IPS DF 6.9 (cell line): ENCODE measurements at places on chromosomes 16 and 17.

DNA sequence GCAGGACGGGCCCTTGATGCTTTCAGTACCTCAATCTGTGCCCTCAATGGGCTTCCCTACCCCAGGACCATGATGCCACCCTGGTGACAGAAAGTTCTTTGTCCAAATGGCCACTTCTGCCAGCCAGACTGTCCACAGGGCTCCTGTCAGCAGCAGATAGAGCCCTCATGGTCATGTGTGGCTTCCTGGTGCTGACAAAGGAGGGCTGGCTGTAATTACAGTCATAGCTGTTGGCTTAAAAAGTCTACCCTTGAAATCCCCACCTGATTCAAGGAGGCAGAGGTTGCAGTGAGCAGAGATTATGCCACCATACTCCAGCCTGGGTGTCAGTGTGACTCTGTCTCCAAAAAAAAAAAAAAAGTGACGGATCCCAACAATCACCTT, 3.3 kb downstream of the TRPV2 start:
- peaks cover 2% of the 10 kb centered on the region; the same call in 1 of the 2 replicates for H3K4me1 ChIP-seq
- H3K36me3 ChIP-seq, result no peaks in the 10 kb centered on the region
- H3K4me3 ChIP-seq, result no peak overlapping the region
- no peaks in the 10 kb centered on the region for H3K27me3 ChIP-seq
- DNase-seq, result no peak

- no peak overlapping the region for H3K4me3 ChIP-seq
- no peaks in the 10 kb centered on the region for H3K36me3 ChIP-seq
- H3K27ac ChIP-seq, result no peak overlapping the region
- DNase-seq, result no peak
- peaks cover 8% of the 10 kb centered on the region for H3K4me1 ChIP-seq
- H3K27me3 ChIP-seq, result peaks cover 21% of the 10 kb centered on the region
Observed at GRCh38 chr16:88387180-88387765, 4.5 kb downstream of the ZNF469 start.

- H3K4me3 ChIP-seq, result no peak overlapping the region
- H3K27me3 ChIP-seq, result no peaks in the 10 kb centered on the region
- no peaks in the 10 kb centered on the region for H3K36me3 ChIP-seq
- no peak for DNase-seq
- peaks cover 3% of the 10 kb centered on the region for H3K4me1 ChIP-seq
- H3K27ac ChIP-seq, result no peak overlapping the region
Observed at GRCh38 chr16:16863672-16864071, 484.7 kb downstream of the NPIPA7 start.

DNA sequence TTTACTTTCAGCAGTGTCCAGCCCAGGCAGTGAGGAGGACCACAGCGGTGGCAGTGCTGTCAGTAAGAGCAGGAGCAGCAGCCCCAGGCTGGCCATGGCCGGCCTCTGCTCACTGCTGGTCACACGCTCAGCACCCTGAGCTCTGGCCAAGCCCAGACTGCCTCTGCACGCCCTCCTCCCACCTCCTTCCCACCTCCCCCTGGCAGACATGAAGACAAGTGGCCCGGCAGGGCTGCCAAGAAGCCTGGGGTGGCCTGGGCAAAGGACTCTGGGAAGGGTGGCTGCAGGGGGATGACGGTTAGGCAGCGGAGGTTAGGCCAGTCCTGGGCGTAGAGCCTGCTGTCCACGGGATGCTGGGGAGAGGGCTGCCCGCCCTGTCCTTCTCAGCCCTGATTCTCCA, at the start of gene C16orf89:
C16orf89 (minus strand) TSS at position 144 of the 400 bp plus-strand sequence; CDS start at position 96, 48 bp downstream.
- no peak within 1 kb of the TSS for H3K27ac ChIP-seq
- no peaks in the 10 kb centered on the region; the same call in 1 of the 2 replicates for H3K4me1 ChIP-seq
- no peak for DNase-seq
- H3K36me3 ChIP-seq, result no peaks in the 10 kb centered on the region
- no peaks in the 10 kb centered on the region for H3K27me3 ChIP-seq
- H3K4me3 ChIP-seq, result no peak within 1 kb of the TSS

- no peak overlapping the region for H3K4me3 ChIP-seq
- 0 out of 2 replicates have a peak, but pooled peaks cover 1% of the 10 kb centered on the region for H3K36me3 ChIP-seq
- no peak overlapping the region for H3K27ac ChIP-seq
Observed at GRCh38 chr16:619476-620100, 11.2 kb upstream of the WFIKKN1 start.

DNA sequence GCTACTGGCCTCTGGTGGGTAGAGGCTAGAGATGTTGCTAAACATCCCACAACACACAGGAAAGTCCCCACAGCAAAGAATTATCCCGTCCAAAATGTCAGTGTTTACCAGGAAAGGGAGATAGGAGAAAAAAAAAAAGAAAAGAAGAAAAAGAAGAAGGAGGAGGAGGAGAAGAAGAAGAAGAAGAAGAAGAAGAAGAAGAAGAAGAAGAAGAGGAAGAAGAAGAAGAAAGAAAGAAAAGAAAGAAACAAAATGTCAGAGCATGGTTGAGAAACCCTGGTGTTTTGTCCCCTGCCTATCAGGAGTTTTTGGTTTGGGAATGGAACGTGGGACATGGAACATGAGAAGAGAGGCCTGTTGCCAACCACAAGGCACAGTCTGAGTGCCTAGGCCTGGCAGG, 2.4 kb downstream of the TMEM95 start:
- DNase-seq, result no peak
- no peak overlapping the region for H3K27ac ChIP-seq
- H3K27me3 ChIP-seq, result no peaks in the 10 kb centered on the region
- H3K4me1 ChIP-seq, result peaks cover 1% of the 10 kb centered on the region; the same call in 1 of the 2 replicates

GRCh38 chr16:30185683-30186421, 2.5 kb downstream of the CORO1A start:
- H3K4me3 ChIP-seq, result no peak overlapping the region
- DNase-seq, result no peak
- H3K4me1 ChIP-seq, result no peaks in the 10 kb centered on the region
- H3K27me3 ChIP-seq, result no peaks in the 10 kb centered on the region

- no peaks in the 10 kb centered on the region for H3K36me3 ChIP-seq
- H3K4me3 ChIP-seq, result no peak overlapping the region
- no peak overlapping the region for H3K27ac ChIP-seq
- peaks cover 17% of the 10 kb centered on the region for H3K27me3 ChIP-seq
- DNase-seq, result no peak
Observed at GRCh38 chr17:82373731-82374625, 2.4 kb downstream of the UTS2R start.

DNA sequence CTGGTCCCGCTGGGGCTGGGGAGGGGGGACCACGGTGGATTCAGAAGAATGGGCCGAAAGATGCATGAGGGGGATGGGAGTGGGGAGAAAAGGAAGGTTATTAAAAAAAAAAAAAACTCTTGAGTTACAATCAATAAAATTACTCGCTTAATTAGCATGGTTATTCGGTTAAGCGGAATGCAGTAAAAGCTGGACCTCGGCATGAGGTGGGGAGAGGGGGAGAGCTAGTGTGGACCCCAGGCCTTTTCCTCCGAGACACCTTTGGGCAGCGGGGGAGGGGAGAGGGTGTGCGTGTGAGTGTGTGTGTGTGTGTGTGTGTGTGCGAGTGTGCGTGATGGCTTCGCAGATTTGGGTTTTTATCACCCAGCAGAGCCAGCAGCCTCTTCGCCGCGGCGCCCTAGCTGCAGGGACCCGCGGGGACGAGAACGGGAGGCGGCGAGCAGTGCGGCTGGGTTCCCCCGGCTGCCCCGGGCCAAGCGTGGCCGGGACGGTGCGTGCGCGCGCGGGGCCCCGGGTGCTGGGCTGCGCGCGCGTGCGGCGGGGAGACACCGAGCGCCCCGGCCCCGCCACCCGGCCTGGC, 3.7 kb downstream of the BAHCC1 start:
- H3K36me3 ChIP-seq, result no peaks in the 10 kb centered on the region; the same call in 1 of the 2 replicates
- no peak for DNase-seq
- no peak overlapping the region for H3K4me3 ChIP-seq
- H3K4me1 ChIP-seq, result peaks cover 10% of the 10 kb centered on the region

DNA sequence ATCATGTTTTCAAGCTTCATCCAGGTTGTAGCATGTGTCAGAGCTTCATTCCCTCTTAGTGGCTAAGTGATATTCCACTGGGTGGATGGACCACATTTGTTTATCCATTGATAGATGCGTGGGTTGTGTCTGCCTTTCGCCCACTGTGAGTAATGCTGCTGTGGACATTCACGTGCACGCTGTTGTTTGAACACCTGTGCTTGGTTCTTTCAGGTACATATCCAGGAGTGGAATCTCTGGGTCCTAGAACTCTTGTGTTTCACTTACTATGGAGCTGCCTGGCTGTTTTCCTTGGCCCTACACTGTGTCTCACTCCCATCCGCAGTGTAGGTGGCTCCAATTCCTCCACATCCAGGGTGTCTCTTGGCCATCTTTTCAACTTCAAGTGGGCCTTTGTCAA, 224.2 kb downstream of the C16orf95 start:
- no peak for DNase-seq
- no peak overlapping the region for H3K27ac ChIP-seq

GRCh38 chr16:22296225-22297113, 740 bp upstream of the POLR3E start:
- DNase-seq, result no peak
- H3K4me3 ChIP-seq, result peak overlapping the region; percentile 67; the same call in 1 of the 2 replicates
- no peak overlapping the region for H3K27ac ChIP-seq
- no peaks in the 10 kb centered on the region for H3K4me1 ChIP-seq

GRCh38 chr17:18858567-18859245, 775 bp downstream of the PRPSAP2 start:
- H3K36me3 ChIP-seq, result no peaks in the 10 kb centered on the region
- peak overlapping the region; percentile 95; the same call in 1 of the 2 replicates for H3K4me3 ChIP-seq
- no peak overlapping the region for H3K27ac ChIP-seq
- 0 out of 2 replicates have a peak, but pooled peaks cover 1% of the 10 kb centered on the region for H3K4me1 ChIP-seq
- no peak for DNase-seq

DNA sequence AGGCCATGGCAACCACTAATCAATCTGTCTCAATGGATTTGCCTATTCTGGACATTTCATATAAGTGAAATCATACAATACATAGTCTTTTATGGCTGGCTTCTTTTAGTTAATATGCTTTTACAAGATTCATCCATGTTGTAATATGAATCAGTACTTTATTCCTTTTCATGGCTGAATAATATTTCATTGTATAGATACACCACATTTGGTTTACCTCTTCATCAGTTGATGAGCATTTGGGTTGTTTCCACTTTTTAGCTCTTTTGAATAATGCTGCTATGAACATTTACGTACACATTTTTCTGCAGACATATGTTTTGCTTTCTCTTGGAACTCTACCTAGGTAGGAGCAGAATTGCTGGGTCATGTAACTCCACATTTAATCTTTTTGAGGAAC, 2.8 kb upstream of the ZNRF1 start:
- DNase-seq, result no peak
- H3K4me1 ChIP-seq, result peaks cover 5% of the 10 kb centered on the region; the same call in 1 of the 2 replicates
- H3K27ac ChIP-seq, result no peak overlapping the region
- H3K36me3 ChIP-seq, result no peaks in the 10 kb centered on the region
- no peak overlapping the region for H3K4me3 ChIP-seq

DNA sequence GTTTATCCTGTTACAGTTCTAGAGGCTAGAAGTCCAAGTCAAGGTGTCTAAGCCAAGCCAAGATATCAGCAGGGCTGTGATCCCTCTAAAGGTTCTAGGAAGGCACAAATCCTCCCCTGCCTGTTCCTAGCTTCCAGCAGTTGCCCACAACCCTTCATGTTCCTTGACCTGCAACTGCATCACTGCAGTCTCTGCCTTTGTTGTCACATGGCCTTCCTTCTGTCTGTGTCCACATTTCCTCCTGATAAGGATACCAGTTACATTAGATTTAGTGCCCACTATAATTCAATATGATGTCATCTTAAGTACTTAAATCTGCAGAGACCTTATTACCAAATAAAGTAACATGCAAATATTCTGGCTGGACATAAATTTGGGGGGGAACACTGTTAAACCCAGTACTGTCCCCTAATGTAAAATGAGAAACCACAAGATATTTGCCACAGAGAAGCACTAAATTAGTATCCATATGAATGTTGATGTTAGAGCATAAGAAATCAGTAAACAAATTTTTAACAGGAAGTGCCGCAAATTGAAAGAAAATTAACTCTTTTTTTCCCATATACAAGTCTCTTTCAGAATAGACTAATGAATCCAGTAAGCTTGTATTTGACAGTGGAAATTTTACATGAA, 4.7 kb downstream of the UQCRC2 start:
- H3K36me3 ChIP-seq, result peaks cover 20% of the 10 kb centered on the region; the same call in 1 of the 2 replicates
- H3K4me3 ChIP-seq, result no peak overlapping the region
- H3K4me1 ChIP-seq, result no peaks in the 10 kb centered on the region
- H3K27me3 ChIP-seq, result no peaks in the 10 kb centered on the region
